AG09309 (cell line): ENCODE measurements at places on chromosomes 16 and 17.

DNA sequence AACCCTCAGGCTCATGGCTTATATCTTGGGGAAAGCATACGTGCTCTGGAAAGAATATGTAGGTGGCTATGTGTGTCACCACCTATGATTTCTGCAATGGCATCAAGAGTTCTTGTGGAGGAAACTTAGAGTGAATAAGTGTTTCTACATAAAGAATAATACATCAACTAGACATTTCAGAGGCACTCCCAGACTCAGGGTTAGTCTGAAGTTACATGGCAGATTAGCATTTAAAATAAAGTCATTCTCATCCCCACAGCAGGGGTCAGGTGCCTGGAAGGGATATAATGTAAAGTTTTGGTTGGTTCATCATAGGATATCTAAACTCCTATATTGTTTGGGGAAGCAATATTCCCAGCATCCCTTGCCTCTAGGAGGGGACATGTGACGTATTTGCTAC lies 182.1 kb downstream of the PCTP start:
- DNase-seq: no peak

GRCh38 chr17:27602721-27603420 lies 28.1 kb upstream of the LGALS9 start:
- peak; percentile 11 for DNase-seq

DNA sequence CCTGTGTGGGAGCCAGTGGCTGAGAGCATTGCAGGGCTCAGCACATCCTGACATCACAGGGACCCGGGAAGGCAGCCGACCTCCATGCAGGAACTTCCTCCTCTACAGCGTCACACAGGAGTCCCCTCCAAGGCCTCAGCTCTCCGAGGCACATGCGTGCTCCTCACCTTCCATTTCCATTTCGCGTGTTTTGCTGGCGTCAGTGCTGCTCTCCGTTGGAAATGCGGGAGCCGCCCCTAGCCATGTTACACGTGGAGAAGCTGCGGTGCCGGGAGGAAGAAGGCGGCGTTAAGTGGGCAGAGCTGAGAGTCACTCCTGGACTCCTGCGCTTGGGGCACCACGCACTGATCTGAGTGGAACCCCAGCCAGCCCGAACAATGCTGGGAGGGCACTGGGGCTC lies 25.2 kb upstream of the CRISPLD2 start:
- no peak for DNase-seq

DNA sequence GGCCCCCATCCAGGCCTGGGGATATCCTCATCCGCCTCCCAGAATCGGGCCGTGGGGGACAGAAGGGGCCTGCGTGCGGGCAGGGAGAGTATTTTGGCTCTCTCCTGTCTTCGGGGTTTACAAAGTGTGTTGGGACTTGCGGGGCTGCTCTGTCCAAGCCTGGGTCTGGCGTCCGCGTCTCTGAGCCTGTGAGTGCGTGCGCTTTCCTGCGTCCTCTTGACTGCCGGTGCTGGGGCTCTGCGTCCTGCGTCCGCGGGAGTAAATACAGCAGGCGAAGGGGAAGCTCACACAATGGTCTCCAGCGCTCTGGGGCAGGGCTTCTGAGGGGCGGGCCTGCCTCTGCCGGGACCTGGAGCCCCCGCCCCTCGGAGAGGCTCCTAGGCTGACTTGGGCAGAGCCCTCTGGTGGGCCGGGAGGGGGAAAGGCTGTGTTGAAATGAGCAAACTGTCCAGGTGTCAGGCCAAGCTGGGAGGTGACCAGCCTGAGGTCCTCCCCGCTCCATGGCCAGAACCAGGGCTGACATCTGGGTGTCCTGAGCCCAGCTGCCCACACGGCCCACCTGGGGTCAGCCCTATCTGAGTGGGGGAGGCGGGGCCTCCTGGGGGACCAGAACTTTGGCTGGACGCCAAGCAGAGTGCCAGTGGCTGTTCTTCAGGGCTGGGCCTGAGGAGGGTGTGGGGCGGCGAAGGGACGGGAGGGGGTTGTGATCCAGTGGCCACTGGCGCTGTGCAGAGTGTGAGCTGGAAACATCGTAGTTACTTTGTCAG lies 233.6 kb downstream of the SEC14L1 start:
- no peak for DNase-seq

DNA sequence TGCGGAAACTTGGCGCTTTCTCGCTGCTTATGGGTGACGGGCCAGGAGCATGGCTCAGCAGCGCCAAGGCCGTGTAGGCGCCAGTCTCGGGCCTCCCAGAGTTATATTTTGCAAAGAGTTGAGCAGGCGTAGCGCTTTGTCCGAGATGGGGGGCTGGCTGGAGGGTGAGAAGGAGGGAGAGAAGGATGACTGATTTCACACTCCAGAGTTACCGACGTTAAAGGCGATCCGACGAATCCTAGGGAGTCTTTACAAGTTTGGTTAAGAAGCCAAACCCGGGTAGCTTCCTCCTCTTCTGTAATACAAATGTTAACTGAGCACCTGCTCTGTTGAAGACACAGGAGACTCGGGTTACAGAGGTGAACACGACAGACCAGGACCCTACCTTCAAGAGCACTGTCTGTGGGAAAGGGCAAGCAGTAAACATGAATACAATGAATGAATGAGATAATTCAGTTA lies 782 bp downstream of the POLR2A start:
- DNase-seq: no peak

DNA sequence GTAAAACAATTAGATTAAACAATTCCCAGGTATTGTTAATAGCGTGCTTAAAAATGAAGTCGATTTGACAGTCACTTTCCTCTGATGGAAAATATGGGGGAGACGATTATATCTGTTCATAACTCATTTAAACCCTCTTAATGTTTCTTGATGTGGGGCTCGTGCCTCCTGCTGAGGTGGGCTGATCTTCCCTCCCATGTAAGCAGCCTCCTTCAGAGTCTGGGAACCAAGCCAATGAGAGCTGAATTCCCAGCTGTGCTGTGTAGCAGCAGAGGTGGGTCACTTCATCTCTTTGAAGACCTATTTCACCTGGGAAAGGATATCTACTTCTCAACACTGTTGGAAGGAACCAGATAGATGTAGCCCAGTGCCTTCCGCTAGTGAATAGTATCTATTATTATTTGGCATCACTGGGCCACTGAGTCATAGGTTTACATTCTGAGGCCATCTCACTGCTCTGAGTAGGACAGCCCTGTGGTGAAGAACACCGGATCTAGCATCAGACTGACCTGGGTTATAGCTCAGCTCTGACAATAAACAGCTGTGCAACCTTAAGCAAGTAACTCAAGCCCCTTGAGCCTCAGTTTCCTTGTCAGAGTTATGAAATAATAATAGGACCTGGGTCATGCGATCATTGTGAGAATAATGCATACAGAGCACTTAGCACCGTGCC lies 85.3 kb upstream of the C16orf82 start:
- no peak for DNase-seq
